ENCODE measurements at places on chromosomes 4 and X. TPM values are rescaled to one million over a fixed set of nuclear protein-coding genes. Genes with fewer than 3 reads are reported as not detected.

BTK gene
- total RNA-seq = 1.2 TPM

F8 gene
- total RNA-seq = 9.5 TPM

GPR143 gene
- total RNA-seq = 0.81 TPM

ARHGEF38 gene
- 19.2 TPM for total RNA-seq

CNGA1 gene
- 0.67 TPM for total RNA-seq

NHSL2 gene
- total RNA-seq = 1.0 TPM

MMRN1 gene
- total RNA-seq = 4.6 TPM

F9 gene
- total RNA-seq = 0.22 TPM

DNA sequence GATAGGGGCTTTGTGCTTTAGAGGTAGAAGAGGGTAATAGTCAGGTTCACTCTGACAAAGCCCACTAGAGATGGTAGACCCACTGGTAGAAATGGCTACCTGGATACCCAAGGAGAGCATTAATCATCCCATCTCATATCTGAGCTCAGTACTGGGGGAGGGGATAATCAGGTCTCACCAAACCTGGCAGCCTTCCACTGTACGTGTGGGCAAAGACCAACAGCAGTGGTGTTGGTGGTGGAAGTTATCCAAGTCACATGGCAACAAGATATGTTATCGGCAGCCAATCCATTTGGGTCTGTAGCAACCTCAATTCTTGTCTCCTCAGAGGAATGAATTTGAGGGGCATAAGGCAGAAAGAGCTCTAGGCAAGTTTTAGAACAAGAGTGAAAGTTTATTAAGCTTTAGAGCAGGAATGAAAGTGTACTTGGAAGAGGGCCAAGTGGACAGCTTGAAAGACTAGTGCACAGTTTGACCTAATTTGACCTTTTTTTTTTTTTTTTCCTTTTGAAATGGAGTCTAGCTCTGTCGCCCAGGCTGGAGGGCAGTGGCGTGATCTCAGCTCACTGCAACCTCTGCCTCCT lies 67.0 kb upstream of the CXCL13 start:
- DNase-seq = peak; percentile 43

GRCh38 chr4:159077702-159078495 lies 25.0 kb upstream of the RAPGEF2 start:
- no peak for DNase-seq

GRCh38 chr4:26058537-26058936 lies 144.5 kb downstream of the SMIM20 start:
- DNase-seq = peak; percentile 79

GRCh38 chr4:173009129-173009823 lies 159.3 kb upstream of the GALNT7 start:
- no peak for DNase-seq

- no peak for DNase-seq
Measured at GRCh38 chrX:122046226-122046625, 998.8 kb downstream of the GLUD2 start.

GRCh38 chr4:112167794-112168193 lies 22.5 kb downstream of the FAM241A start:
- DNase-seq = no peak

DNA sequence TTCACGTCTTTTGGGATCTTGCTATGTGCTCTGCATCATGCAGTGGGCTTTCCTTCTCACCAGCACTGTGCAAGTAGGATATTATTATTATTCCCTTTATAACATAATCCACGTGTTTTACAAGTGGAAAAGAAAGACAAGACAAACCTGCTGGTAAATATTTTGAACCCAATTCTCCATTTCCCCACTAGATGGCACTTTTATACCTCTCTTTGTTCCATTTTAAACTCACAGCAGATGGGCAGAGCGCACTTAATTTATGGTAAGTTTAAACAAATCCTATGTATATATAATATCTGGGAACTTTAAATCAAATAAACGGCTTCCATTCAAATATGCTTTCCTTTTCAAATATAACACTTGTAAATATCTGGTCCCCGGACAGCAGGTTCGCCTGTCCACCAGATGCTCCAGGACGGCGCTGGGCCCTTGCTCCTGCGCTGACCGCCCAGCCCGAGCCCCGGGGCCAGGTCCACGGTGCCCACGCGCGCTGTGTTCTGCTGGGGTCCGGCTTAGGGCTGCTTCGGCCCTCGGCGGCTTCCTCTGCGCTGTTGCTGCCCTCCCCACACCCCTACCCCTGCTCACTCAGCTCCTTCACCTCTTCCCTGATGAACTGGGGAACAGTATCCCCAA lies 31.1 kb downstream of the F11 start:
- DNase-seq = no peak

DNA sequence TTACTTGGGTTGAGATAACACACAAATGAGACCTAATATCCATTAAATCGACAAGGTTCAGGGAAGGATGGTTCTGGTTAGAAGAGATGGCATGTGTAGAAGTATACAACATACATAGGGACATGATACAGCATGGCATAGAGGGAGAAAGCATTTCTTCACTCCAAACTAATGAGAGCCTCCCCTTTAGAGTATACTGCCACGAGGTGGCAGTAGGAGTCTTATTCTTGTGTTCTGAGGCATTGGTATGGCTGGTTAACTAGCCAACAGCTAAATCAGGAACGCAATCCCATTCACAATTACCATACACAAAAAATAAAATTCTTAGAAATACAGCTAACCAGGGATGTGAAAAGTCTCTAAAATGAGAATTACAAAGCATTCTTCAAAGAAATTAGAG lies 29.1 kb upstream of the TRO start:
- peak; percentile 21 for DNase-seq

DNA sequence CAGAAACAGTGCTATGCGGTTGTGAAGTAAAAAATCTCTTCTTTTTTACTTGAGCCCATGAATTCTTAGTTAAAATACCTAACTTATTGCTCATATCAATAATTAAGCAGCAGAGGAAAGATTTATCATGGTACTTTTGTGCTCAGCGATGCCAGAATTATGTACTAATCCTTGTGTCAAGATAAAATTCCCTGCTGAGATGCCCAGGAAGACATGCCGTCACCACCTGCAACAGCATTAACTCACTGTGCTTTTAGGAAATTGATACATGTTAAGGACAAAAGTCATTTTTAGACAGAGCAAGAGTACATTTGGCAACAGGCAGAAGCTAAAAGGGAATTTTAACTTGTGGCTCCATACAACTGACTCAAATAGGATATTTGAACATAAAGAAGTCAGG lies 138.9 kb downstream of the NPNT start:
- no peak for DNase-seq

GRCh38 chr4:109989618-109990017 lies 76.9 kb downstream of the EGF start:
- no peak for DNase-seq

DNA sequence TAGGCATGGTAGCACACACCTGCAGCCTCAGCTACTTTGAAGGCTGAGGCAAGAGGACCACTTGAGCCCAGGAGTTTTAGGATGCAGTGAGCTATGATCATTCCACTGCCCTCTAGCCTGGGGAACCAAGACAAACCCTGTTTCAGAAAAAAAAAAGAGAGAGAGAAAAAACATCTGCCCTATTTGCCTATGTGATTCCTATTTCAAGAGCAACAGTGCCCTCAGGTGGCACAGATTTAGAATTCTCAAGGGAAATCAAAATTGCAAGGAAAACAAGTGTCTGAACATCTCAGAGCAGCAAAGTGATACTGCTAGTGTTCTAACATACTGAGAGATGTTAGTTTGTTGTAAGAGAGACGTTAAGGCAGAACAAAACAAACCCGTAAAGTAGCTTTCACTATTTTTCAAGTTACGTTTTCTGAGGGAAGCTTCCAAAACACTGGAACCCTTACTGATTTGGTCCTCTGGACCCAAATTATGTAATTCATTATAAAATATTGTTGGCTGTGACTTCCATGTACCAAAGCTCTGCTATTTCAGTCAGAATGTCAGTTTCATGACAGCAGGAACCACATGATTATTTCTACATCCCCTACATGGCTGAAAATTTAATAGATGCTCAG lies 7.9 kb downstream of the BDH2 start:
- no peak for DNase-seq

DNA sequence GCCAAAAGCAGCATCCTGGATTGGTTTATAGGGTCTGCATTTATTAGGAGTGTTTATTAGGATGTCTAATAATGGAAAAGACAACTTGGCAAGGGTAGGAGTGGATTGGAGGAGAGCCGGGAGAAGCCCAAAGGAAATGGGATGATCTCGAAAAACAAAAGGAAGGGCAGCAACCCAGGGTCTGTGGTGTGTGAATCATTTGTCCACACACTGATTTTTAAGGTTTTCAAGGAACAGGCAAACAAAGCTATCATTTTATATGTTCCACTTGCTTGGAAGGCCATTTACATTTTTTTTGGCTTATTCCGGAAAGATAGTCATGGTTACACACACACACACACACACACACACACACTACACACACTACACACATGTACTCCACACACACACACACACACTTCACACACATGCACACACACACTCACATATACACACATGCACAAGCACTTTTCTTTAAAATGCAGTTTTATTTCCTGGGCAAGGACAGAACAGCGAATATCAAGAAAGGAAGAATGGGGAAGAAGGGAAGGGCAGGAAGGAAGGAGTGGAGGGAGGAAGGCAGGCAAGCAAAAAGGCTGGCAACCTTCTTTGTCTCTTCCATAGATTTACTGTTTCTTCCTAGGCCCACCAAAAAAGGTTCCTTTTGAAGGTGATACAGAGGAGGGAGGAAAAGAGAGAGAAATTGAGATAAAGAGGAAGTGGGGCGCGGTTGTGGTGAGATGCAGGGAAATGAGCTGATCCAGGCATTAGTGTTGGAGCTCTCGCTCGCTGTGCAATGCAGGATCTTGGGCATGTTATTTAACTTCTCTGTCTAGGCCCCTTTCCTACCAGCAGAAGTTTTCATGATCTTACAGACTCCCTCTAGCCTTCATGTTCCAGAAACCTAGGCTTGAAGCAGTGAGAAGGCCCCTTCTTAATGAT lies 88.6 kb upstream of the MAML3 start:
- DNase-seq = no peak

- no peak for DNase-seq
Measured at GRCh38 chr4:172011196-172011595, 198.0 kb downstream of the GALNTL6 start.

- DNase-seq = no peak
Measured at GRCh38 chr4:150874338-150875226, 140.5 kb downstream of the LRBA start.

DNA sequence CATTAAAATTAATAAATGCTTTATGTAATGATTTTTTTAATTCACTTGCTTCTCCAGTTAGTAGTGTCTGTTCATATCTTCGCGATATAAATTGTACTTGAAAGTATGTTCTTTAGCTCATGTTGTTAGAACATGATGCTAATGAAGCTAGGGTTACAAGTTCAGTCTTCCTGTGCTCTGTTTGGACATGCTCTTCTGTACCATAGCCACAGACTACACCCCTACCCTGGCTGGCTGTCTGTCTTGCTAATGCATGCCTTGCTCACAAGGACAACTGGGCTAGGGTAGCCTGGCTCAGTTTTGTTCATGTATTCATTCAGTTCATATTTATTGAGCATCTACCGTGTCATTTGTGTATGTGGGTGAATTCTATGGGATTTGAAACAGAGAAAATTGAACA lies 50.8 kb upstream of the MTMR1 start:
- DNase-seq = no peak

DNA sequence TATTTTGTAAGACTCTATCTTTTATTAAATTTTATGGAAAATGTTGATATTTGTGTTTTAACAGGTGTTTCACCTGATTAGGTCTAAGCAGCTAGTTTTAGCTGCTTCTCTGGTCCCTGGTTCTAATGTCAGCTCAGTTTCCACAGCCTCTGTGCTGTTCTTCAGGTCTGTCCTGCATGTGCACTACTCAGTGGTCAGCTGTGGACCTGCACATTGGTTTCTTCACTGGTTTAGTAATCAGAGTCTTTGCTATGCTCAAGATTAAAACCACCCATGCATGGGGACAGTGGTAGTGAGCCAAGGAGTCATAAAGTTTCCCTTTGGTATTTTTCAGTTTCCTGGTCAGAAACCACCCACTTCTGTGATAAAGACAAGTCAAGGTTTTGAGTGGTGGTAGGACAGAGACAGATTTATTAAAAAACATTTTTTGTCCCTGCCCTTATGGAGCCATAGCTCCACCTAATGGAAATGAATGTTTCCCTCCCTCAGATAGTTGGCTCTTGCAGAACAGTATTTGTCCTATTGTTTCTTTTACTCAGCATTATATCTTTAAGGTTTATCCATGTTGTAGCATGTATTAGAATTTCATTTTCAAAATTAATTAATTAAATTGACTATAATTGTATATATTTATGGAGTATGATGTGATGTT lies 36.8 kb upstream of the VBP1 start:
- DNase-seq = no peak

GRCh38 chr4:39712819-39713607 lies 15.1 kb downstream of the UBE2K start:
- no peak for DNase-seq

GRCh38 chrX:57172544-57172943 lies 35.3 kb upstream of the SPIN2A start:
- no peak for DNase-seq

- no peak for DNase-seq
Measured at GRCh38 chrX:10325611-10326010, 168.8 kb downstream of the CLCN4 start.

GRCh38 chr4:177190995-177191580 lies 118.6 kb upstream of the NEIL3 start:
- DNase-seq = no peak

DNA sequence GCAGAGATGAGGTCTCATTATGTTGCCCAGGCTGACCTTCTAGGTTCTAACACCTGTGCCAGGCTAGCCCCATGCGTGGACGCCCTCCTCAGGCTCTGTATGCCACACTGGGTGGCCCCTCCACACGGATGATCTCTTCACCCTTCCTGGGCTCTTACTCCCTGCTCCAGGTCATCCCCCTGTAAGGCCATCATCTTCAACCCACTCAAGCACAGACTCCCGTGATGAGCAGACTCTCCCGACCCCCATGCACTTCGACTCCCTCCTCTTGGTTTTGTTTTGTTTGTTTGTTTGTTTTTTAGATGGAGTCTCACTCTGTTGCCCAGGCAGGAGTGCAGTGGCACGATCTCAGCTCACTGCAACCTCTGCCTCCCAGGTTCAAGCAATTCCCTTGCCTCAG lies 70.9 kb downstream of the HPRT1 start:
- no peak for DNase-seq

GRCh38 chrX:13092455-13092941 lies 48.1 kb upstream of the FAM9C start:
- DNase-seq = no peak

DNA sequence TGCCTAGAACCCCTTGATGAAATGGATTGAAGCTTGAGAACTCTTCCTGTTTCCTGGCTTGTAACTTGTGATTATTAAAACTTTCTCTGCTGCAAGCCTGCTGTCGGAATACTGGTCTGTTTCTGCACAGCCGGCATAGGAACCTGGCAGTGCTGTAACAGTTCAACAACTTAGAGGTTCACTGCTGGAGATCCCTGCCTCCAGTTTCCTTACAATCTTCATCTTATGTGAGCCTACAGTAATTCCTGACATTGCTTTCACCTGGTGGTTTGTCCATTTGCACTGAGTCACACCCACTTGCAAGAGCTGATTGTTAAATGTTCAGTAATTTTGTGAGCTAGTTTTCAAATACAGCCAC lies 1.3 kb upstream of the SEPSECS start:
- DNase-seq = no peak

- no peak for DNase-seq
Measured at GRCh38 chrX:154142950-154143745, 895 bp upstream of the OPN1LW start.

- DNase-seq = no peak
Measured at GRCh38 chr4:182881914-182882313, 35.3 kb downstream of the DCTD start.

- DNase-seq = no peak
Measured at GRCh38 chrX:131951166-131951565, 71.9 kb upstream of the STK26 start.

GRCh38 chr4:184313058-184313581 lies 95.4 kb upstream of the ENPP6 start:
- no peak for DNase-seq
